ENCODE measurements at places on chromosomes 7 and 10.
A peak's percentile ranks its signal among the peaks of the same experiment; 100 is the strongest.

DNA sequence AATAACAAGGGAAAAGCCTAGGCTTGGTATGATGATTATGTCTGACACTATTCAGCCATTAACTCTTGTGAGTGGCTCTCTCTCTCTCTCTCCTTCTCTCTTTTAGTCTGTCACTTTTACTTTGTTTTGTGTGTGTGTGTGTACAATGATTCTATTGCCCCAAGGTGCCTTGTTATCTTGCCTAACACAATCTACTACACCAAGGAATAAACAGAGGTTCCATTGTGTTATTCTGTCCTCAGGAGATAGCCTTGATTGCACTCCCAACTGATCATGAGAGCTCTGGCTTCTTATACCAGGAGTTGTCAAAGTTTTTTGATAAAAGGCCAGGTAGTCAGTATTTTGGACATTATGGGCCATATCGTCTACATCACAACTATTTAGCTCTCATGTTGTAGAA lies 123.4 kb upstream of the CALCR start:
- DNase-seq: no peak
- H3K4me3 ChIP-seq: no peak overlapping the region
- no peaks in the 10 kb centered on the region for H3K4me1 ChIP-seq
- H3K27me3 ChIP-seq: no peaks in the 10 kb centered on the region
- no peak overlapping the region for H3K27ac ChIP-seq

DNA sequence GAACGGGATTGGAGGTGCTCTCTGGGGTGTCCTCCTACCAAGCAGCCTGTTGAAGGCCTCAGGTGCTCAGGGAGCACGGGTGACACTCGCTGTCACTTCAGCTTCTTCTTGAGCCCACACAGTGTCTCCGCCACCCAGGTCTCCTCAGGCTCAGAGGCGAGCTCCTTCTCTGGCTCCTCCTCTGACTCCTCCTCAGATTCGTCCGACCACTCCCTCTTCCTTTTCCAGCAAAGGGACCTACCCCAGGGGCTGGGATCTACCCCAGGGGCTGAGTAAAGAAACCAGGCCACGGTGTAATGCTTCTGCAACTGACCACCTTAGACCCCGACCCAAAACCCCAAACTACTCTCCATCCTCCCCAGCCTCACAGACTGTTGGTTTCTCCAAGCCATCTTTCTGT lies 9.2 kb upstream of the RBAK start:
- H3K4me1 ChIP-seq: no peaks in the 10 kb centered on the region
- no peaks in the 10 kb centered on the region for H3K27me3 ChIP-seq
- no peak for DNase-seq

DNA sequence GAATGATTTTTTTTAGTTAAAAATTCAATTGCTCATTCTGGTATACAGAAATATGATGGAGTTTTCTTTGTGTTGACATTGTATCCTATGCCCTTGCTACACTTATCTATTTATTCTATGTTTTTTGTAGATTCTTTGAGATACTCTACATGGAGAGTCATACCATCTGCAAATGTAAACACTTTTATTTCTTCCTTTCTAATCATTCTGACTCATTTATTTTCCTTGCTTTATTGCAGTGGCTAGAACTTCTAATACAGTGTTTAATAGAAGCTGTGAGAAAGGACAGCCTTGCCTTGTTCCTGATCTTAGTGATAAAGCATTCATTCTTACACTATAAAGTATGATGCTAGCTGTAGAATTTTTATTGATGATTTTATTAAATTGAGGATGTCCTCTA lies 9.9 kb upstream of the IGFBP3 start:
- no peak for DNase-seq
- no peak overlapping the region for H3K4me3 ChIP-seq
- H3K27ac ChIP-seq: no peak overlapping the region

DNA sequence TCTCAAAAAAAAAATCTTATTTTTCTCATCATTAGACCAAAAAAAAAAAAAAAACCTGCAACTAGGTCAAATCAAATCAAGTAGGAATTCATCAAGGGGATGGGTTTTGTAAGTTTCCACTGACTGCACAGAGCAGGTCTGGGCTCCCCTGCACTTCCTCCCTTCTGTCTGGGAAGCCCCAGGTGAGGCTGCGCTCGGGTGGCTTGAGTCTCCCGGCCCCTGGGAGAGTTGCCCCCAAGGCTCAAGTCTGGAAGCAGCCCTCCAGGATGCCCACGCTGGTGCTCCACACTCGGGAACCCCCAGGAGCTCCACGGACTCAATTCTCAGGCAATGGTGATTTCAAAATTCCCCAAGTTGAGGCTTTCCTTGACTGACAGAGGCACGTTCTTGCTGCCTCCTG lies 41.7 kb upstream of the RBM33 start:
- H3K4me1 ChIP-seq: no peaks in the 10 kb centered on the region
- no peak overlapping the region for H3K4me3 ChIP-seq
- no peak overlapping the region for H3K27ac ChIP-seq
- no peak for DNase-seq
- no peaks in the 10 kb centered on the region for H3K27me3 ChIP-seq
- H3K36me3 ChIP-seq: no peaks in the 10 kb centered on the region

DNA sequence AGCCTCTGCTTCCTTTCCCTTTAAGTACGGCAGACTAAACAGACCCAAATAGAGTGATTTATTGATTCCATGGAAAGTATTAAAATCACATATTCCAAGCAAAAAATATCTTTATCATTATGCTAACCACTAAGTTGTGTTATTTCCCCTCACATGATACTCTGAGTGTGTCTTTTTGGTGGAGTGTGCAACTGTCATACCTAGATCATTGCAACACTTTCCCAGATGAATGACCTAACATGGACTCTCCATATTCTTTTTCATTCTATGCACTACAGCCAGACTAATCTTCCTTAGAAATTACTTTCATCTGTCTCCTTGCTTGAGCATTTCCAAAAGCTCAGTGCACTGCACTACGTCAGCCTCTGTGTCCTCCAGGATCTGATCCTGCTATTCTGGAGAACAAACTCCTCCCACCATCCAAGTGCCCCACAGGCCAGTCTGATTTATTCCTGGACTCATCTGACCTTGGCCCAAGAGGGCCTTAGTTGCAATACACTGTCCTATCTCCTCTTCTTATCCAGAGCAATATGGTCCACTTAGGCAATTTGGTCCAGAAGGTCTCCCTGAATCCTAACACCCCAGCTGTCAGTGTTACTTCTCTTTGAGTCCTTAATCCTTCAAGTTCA lies 263.3 kb upstream of the KLF6 start:
- no peak for DNase-seq
- no peaks in the 10 kb centered on the region for H3K36me3 ChIP-seq
- peak overlapping the region; percentile 87 for H3K27ac ChIP-seq
- H3K27me3 ChIP-seq: no peaks in the 10 kb centered on the region
- H3K4me3 ChIP-seq: no peak overlapping the region
- peaks cover 4% of the 10 kb centered on the region for H3K4me1 ChIP-seq

GRCh38 chr10:87504307-87504639 lies 420 bp upstream of the MINPP1 start:
- H3K36me3 ChIP-seq: no peaks in the 10 kb centered on the region
- peak overlapping the region; percentile 78 for H3K27ac ChIP-seq
- no peaks in the 10 kb centered on the region for H3K4me1 ChIP-seq
- peak overlapping the region; percentile 71 for H3K4me3 ChIP-seq
- H3K27me3 ChIP-seq: no peaks in the 10 kb centered on the region

GRCh38 chr7:128904381-128905197 lies 5.9 kb downstream of the KCP start:
- H3K4me3 ChIP-seq: no peak overlapping the region
- no peaks in the 10 kb centered on the region for H3K27me3 ChIP-seq
- no peaks in the 10 kb centered on the region for H3K4me1 ChIP-seq
- H3K27ac ChIP-seq: no peak overlapping the region
- no peak for DNase-seq

- no peak for DNase-seq
- no peak overlapping the region for H3K4me3 ChIP-seq
- no peaks in the 10 kb centered on the region for H3K36me3 ChIP-seq
- no peaks in the 10 kb centered on the region for H3K27me3 ChIP-seq
- H3K27ac ChIP-seq: no peak overlapping the region
- H3K4me1 ChIP-seq: no peaks in the 10 kb centered on the region
Observed at GRCh38 chr7:79377097-79377496, 76.4 kb downstream of the MAGI2 start.

DNA sequence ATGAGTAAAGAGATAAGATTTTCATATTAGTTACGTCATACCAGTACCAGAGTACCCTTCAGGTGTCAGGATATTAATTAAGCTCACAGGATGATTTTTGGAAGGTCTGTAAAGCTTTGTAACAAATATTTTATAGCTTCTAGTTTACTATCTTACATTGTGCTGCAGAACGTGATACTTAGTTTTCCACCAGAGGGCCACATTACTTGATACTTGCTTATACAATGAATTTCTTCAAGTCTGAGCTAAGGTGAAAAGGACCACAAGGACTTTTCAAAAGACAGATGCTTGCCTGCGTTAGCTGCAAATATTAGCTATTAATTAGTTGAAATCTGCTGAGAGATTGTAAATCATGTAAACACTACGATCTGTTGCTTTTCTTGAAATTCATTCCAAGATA lies 12.2 kb downstream of the FOXP2 start:
- H3K4me3 ChIP-seq: no peak overlapping the region
- H3K4me1 ChIP-seq: no peaks in the 10 kb centered on the region

DNA sequence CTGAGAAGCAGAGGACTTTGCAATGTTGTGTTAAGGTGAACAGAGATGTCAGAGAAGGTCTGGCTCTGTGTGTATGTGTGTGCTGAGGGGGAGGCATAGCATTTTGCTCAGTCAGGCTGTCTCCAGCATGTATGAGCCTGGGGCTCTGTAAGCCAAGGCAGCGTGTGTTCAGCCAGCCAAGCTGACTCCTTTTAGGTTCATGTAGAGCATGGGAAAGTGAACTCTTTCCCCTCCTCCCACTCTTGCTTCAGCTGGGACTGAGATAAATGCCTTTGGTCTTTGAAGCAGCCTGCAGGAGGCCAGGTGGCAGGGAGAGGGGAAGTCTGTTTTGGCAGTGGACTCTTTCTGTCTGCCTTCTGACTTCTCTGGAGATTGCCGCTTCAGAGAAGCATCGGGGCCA lies 3.8 kb downstream of the SFXN2 start:
- no peak overlapping the region for H3K4me3 ChIP-seq
- peaks cover 6% of the 10 kb centered on the region for H3K4me1 ChIP-seq
- H3K36me3 ChIP-seq: no peaks in the 10 kb centered on the region
- no peaks in the 10 kb centered on the region for H3K27me3 ChIP-seq

DNA sequence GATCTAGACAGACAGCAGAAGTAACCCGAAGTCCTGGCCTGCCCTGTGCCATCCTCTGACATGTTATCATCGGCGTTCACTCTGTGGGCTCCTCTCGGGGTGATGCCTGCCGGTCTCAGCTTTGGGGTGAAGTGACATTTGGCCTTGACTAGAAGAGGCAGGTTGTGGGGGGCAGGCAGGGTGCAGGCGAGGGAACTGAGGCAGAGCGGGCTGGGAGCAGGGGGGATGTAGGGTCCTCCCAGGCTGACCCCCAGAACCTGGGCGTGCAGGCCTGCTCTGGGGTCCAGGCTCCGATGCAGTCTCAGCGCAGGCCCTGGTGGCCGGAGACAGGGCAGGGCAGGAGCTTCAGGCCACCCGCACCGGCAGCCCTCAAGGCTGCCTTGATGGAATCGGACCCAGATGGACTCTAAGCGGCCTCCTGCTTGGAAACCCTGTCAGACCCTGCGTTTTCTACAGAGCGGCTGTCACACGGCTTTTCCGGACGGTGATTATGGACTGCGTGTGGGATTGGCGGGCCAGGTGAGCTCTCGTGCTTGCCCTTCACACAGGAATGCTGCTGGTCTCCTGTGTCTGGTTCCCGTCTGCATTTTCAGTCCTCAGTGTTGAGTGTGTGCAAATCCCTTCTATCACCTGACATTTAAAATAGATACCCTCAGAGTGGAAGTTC lies 842 bp upstream of the JAKMIP3 start:
- no peaks in the 10 kb centered on the region for H3K36me3 ChIP-seq
- H3K27ac ChIP-seq: peak overlapping the region; percentile 67
- DNase-seq: no peak

- no peaks in the 10 kb centered on the region for H3K27me3 ChIP-seq
- no peak overlapping the region for H3K27ac ChIP-seq
- H3K4me1 ChIP-seq: no peaks in the 10 kb centered on the region
- H3K4me3 ChIP-seq: no peak overlapping the region
Observed at GRCh38 chr10:7492660-7493046, 81.8 kb upstream of the SFMBT2 start.

DNA sequence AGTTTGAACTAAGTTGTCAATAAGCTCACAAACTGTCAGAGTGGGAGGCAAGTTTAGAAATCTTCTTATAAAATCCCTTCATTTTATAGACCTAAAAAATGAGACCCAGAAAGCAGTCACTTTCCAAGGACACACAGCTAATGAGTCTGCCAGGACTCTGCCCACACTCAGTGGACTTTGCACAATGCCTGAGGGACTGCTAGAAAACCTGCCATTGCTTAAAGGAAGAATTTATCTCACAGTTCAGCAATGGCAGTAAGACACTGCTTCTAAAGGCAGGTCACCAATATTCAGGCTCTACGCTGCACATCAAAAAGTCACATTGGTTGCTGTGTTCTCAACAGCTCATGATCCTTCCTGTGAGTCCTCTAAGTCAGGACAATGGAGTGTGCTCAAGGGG lies 698.1 kb downstream of the GRID1 start:
- no peaks in the 10 kb centered on the region for H3K4me1 ChIP-seq
- no peaks in the 10 kb centered on the region for H3K36me3 ChIP-seq
- no peak overlapping the region for H3K4me3 ChIP-seq
- DNase-seq: no peak

GRCh38 chr10:88553116-88553752 lies 29.9 kb downstream of the RNLS start:
- H3K4me1 ChIP-seq: peaks cover 16% of the 10 kb centered on the region
- H3K27me3 ChIP-seq: no peaks in the 10 kb centered on the region
- DNase-seq: peak; percentile 67
- H3K36me3 ChIP-seq: no peaks in the 10 kb centered on the region
- H3K4me3 ChIP-seq: no peak overlapping the region

GRCh38 chr7:130162196-130162595 lies 43.0 kb downstream of the TMEM209 start:
- no peak overlapping the region for H3K27ac ChIP-seq
- no peaks in the 10 kb centered on the region for H3K27me3 ChIP-seq
- H3K4me1 ChIP-seq: no peaks in the 10 kb centered on the region
- DNase-seq: no peak

GRCh38 chr10:9451211-9451773 lies 1396.8 kb downstream of the GATA3 start:
- DNase-seq: no peak
- H3K4me1 ChIP-seq: no peaks in the 10 kb centered on the region
- no peaks in the 10 kb centered on the region for H3K36me3 ChIP-seq
- H3K4me3 ChIP-seq: no peak overlapping the region
- H3K27me3 ChIP-seq: no peaks in the 10 kb centered on the region

- H3K4me3 ChIP-seq: no peak overlapping the region
- H3K4me1 ChIP-seq: no peaks in the 10 kb centered on the region
- no peak for DNase-seq
- no peak overlapping the region for H3K27ac ChIP-seq
- no peaks in the 10 kb centered on the region for H3K27me3 ChIP-seq
- H3K36me3 ChIP-seq: no peaks in the 10 kb centered on the region
Observed at GRCh38 chr10:111872591-111872990, 311.0 kb downstream of the GPAM start.

DNA sequence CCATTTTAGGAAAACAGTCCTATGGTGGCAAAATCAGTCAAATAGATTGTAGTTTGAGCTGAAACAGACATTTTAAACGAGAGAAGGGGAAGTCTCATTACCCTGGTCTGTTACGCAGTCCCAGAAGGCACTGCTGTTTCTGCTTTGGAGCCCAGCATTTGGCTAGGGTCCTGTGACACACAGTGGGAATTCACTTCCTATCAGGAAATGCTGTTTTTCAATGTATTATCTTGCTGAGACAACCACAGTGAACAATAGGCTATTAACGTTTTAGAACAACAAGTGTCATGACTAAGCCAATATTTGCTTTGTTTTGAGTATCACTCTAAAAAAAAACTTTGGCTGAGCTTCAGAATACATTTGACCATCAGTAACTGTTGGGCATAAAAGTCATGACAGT lies 74.1 kb downstream of the ADD3 start:
- H3K4me3 ChIP-seq: no peak overlapping the region
- H3K36me3 ChIP-seq: no peaks in the 10 kb centered on the region
- H3K4me1 ChIP-seq: no peaks in the 10 kb centered on the region
- no peaks in the 10 kb centered on the region for H3K27me3 ChIP-seq
- peak overlapping the region; percentile 23 for H3K27ac ChIP-seq
